ENCODE measurements at places on chromosomes 5 and 9.

DNA sequence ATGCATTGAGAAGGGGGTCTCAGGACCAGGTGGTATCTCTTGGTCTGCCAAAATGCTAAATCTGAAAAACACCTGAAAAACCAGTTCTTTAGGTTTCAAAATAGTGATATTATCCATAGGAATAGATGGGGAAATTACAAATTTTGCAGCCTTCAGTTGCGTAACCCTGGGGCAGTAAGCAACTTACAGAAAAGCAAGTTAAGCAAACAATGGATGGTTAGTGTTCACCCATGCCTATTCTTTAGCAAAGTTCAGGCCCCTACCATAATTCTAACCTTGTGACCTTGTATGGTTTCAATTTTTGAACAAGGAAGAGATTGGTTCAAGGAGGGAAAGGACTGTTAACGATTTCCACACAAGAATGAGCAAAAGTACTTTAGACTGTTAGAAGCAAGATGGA lies 24.5 kb downstream of the GLRX start:
- no peak for DNase-seq

- no peak for DNase-seq
Measured at GRCh38 chr5:89628876-89629635, 746.1 kb upstream of the MEF2C start.

DNA sequence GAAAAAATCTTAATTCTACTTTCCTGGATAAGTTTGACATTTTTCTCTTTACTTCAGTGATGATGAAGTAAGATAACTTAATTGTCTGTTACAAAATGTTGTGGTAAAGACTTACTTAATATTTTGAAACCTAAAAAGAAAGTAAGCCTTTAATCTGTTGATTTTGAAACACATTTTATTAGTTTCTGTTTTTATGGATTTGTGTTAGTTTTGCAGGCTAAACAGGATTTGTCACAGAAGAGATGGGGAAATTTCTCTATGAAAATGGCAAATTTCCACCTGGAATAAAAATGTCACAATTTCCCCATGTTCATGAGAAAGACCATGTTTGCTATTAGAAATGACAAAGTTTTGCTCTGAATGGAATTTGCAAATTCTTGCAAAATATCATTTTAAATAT lies 237.1 kb downstream of the RFX3 start:
- DNase-seq = no peak

DNA sequence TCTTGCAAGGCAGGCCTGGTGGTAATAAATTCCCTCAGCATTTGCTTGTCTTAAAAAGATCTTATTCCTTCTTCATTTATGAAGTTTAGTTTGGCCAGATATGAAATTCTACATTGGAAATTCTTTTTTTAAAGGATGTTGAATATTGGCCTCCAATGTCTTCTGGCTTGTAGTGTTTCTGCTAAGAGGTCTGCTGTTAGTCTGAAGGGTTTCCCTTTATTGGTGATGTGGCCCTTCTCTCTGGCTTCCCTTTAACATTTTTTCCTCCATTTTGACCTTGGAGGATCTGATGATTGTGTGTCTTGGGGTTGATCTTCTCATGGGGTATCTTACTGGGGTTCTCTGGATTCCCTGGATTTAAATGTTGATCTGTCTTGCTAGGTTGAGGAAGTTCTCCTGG lies 33.5 kb upstream of the PRR16 start:
- no peak for DNase-seq

DNA sequence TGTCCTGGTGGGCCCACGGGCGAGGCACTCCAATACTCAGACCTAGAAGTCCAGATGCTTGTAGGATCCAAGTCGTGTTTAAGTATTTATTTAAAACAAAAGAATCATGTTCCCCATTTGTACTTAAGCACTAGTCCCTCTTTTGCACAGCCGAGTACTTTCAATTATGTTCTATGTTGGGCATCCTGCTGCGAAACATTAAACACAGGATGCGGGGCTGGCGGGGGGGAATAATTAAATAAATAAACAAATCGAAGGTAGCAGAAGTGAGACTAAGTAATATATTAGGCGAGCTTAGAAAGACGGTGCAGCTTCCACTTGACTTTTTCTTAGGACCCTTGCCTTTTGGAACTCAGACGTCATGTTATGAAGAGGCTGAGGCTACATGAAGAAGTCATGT lies 1129.2 kb upstream of the ACO1 start:
- no peak for DNase-seq

Measured in NCI-H82 (cell line).